ENCODE measurements at places on chromosomes 11 and 22. TPM values are rescaled to one million over a fixed set of nuclear protein-coding genes. Genes with fewer than 3 reads are reported as not detected.

MYOD1 gene
- total RNA-seq: not detected

RASGRP2 gene
- total RNA-seq: not detected

DNA sequence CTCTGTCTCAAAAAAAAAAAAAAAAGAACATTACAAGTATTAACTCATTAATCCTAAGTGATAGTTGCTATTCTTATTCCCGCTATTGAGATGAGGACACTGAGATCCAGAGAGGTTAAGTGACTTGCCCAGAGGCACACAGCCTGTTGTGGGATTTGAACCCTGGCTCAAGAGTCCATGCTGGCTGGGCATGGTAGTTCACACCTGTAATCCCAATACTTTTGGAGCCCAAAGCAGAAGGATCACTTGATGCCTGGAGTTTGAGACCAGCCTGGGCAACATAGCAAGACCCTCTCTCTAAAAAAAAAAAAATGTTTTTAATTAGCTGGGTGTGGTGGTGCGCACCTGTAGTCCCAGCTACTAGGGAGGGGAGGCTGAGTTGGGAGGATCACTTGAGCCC lies 4.1 kb downstream of the GCAT start:
- DNase-seq: no peak

SOX6 gene
- 2.1 TPM for total RNA-seq

JHY gene
- total RNA-seq: 2.3 TPM

CD44 gene
- 226 TPM for total RNA-seq

POU2AF1 gene
- not detected for total RNA-seq

TMEM25 gene
- 3.0 TPM for total RNA-seq

DNA sequence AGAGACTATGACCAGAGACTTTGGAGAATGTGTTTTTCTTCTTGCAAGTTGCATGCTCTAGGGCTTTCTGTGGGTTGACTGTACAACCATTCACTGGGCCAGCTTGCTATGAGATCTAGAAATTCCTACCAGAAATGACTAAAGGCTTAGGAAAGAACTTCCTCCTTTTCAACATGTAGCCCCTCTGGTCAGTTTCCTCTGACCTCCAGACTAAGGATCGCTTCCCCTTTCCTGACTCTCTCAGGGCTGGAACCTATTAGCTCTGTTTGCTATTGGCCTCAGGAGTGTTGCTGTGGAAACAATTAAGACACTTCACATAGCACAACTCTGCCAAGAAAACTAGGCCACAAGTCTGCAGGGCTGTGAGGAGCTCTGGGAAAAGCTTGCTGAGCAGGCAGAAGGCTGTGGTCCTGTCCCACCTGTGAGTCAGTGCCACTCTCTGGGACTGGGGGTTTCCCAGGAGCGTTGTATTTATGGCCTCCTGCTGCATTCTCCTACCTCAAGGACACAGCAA lies 10.7 kb downstream of the CRY2 start:
- peak; percentile 60 for DNase-seq

OR51B2 gene
- not detected for total RNA-seq

TSPAN4 gene
- 250 TPM for total RNA-seq

GRCh38 chr11:81987829-81988472 lies 745.7 kb downstream of the FAM181B start:
- DNase-seq: no peak

GRCh38 chr11:29734287-29734686 lies 282.5 kb downstream of the KCNA4 start:
- DNase-seq: no peak

GRCh38 chr11:131693756-131694155 lies 323.3 kb downstream of the NTM start:
- DNase-seq: no peak

DNA sequence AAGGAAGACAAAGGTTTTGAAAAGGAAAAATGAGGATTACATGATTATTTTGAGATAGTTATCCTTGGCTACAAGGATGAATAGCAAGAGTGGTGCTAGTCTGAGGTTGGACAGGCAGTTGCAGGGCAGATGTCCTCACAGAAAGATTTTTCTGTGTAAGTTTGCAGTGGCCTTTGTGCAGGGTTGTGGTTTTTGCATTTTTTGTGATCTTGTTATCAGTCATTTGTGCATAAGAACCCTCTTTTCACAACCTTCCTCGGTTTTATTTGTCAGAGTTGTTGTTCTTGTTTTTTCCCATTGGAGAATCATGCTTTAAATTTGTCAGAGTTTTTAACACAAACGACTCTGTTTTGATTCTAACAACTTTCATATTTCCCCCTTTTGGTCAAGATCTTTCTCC lies 1.4 kb downstream of the CCDC134 start:
- DNase-seq: no peak

RBM4B gene
- 29.2 TPM for total RNA-seq

GRCh38 chr22:22909605-22910271 lies 22.1 kb downstream of the IGLL5 start:
- DNase-seq: no peak

GRCh38 chr11:21552911-21553310 lies 640.0 kb upstream of the ANO5 start:
- peak; percentile 61 for DNase-seq

MMP3 gene
- not detected for total RNA-seq

- DNase-seq: no peak
Observed at GRCh38 chr11:96361778-96362177, 18.8 kb upstream of the MAML2 start.

HEPHL1 gene
- total RNA-seq: not detected

GVQW3 gene
- total RNA-seq: 0.09 TPM

PKNOX2 gene
- not detected for total RNA-seq

DNA sequence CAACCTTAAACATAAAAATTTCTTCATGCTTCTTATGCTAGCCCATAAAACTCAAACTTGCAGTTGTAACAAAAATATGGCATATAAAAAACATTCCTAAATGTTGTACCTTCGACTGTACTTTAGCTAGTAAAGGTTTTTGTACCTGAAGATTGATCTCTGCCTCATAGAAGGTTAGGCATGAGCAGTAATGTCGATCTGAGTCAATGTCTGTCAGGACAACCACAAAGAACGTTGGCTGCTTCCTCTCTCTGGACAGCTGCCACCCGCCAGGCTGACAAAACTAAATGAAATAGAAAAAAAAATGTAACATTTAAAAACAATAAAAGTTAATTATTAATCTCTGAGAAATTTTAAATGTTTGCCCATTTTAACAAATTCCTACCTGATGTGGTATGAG lies 251.3 kb downstream of the SBF2 start:
- DNase-seq: no peak

DNA sequence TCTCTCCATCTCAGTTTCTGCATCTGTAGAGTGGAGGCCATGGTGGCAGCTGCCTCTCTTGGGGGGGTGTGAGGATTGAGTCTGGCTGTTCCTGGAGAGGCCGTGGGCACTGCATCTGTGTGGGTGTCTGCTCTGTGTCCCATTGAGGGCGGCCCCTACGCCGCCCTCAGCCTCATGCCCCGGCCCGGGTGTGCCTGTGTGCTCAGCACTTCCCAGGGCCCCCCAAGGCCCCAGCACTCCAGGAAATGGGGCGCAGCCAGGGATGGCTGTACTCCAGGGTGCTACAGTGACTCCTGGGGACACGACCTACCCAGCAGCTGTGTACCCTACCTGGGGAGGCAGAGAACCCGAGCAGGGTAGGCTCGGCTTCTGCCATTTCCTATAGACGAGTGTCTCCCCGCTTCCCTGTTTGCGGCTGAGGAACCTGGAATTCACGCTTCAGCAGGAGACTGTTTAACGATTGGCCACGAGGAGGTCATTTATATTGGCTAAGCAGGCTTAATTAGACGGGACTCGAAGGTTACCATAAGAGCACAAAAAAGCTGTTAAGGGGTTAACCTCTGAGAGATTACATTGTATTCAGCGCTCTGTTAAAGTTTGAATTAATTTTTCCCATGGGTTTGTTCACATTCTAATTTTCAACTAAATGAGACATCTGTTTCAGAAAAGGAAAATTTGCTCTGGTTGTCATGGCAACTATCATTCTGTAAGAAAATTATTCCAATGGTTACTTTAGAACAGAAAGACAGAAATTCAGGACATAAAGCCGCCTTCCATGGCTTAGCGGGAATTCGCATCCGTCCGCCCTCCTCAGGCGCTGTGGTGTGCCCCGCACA lies 76.4 kb downstream of the MPPED1 start:
- no peak for DNase-seq

GRCh38 chr11:115169251-115169650 lies 335.0 kb downstream of the CADM1 start:
- no peak for DNase-seq

- no peak for DNase-seq
Observed at GRCh38 chr11:47003180-47003877, 66.8 kb downstream of the CSTPP1 start.

DNA sequence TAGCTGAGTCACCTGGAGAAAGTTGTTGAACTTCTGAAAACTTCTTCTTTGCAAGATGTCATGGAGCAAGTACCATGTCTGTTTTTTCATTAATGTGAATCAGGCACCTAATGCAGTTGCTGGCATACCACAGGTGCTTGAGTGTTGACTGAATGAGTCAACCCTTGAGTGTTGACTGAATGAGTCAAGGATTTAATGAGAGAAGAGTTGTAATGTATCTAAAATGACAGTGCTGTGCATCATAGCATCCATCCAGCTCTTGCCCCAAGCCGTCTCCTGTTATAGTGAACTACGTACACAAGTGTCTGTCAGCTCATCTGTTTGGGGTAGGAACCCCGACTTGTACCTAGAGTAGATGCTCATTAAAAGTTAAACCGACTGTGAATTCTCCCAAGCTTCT lies 93.1 kb downstream of the CWC15 start:
- peak; percentile 83 for DNase-seq

DNA sequence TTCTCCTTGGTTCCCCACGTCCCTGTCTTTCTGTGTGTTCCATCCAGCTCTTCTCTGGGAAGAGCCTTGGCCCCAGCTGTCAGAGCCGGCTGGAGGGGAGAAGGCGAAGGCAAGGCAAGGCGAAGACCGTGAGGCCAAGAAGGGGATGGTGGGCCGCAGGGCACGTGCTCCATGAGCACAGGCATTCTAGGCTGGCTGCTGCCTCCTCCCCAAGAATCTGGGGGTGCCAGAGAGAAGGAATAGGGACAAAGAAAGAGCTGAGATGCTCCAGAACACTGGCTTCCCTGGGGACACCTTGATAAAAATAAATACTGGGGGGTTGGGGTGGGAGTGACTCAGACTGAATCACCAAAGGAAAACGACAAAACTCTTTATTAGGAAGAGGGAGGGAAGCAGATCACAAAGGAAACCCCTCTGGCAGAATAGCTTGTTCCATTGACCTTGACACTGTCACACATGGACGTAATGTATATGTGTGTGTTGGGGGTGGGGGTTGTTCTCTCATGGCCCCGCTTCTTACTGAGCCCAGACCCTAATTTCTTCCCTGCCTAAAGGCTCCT lies 52.5 kb downstream of the NECTIN1 start:
- no peak for DNase-seq

RFPL1 gene
- total RNA-seq: not detected

OR52I2 gene
- total RNA-seq: not detected

DNA sequence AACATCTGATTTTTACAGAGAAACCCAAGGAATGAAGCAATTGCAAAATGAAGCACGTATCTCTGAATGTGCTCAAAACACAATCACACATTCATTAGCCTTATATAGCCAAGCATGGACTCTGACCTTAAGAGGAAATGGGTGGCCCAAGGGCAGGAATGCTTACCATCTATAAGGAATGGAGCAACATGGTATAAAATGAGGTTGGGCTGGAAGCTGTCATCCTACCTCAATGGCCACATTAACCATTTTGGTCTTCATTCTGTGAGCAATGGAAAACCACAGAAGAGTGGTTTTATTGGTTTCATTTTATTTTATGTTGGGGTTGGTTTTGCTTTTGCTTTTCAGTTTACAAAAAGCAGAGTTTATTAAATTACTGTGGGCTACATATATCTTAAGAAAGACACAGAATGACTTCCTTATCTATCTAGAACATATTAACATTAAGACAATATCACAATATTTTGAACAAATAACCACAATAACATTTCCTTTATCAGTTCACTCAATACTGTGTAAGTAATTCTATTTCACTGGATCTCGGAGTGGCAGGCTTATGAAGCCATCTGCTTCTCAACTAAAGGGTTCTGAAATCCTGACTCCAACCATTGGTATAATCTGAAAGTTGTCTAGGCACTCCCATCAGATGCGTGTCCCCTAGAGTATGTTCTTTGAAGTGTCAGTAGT lies 10.8 kb upstream of the MS4A13 start:
- no peak for DNase-seq

- DNase-seq: no peak
Observed at GRCh38 chr22:20107951-20108756, 7.8 kb upstream of the RANBP1 start.

- no peak for DNase-seq
Observed at GRCh38 chr11:96186806-96187205, 156.2 kb downstream of the MAML2 start.

- no peak for DNase-seq
Observed at GRCh38 chr11:47989779-47990178, 9.4 kb downstream of the PTPRJ start.

All from Caki2 (cell line).